Renal pelvis (tissue), 12 donors: ENCODE measurements at places on chromosomes 4 and X. TPM values are rescaled to one million over a fixed set of nuclear protein-coding genes. Genes with fewer than 3 reads are reported as not detected.

GRCh38 chr4:128168701-128169100, 107.6 kb downstream of the LARP1B start:
- DNase-seq, result no peak

DNA sequence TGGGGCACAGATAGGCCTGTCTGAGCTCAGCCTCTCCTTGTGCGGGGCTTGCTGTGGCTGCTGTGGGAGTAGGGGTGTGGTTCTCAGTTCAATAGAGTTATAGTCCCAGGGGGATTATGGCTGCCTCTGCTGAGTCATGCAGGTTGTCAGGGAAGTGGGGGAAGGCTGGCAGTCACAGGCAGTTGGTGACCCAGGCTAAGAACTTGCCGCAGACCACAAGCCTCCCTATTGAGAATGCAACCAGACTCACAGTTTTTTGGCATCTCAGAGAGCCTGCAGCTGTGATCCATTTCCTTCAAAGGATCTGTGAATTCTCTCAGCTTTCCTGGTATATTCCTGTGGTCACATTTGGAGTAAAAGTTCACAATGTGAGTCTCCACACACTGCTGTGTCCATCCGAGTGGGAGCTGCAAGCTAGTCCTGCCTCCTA, 364.9 kb downstream of the ZNF674 start:
- DNase-seq, result no peak

- DNase-seq, result no peak
Measured at GRCh38 chr4:169241464-169241863, 29.3 kb downstream of the SH3RF1 start.

DNA sequence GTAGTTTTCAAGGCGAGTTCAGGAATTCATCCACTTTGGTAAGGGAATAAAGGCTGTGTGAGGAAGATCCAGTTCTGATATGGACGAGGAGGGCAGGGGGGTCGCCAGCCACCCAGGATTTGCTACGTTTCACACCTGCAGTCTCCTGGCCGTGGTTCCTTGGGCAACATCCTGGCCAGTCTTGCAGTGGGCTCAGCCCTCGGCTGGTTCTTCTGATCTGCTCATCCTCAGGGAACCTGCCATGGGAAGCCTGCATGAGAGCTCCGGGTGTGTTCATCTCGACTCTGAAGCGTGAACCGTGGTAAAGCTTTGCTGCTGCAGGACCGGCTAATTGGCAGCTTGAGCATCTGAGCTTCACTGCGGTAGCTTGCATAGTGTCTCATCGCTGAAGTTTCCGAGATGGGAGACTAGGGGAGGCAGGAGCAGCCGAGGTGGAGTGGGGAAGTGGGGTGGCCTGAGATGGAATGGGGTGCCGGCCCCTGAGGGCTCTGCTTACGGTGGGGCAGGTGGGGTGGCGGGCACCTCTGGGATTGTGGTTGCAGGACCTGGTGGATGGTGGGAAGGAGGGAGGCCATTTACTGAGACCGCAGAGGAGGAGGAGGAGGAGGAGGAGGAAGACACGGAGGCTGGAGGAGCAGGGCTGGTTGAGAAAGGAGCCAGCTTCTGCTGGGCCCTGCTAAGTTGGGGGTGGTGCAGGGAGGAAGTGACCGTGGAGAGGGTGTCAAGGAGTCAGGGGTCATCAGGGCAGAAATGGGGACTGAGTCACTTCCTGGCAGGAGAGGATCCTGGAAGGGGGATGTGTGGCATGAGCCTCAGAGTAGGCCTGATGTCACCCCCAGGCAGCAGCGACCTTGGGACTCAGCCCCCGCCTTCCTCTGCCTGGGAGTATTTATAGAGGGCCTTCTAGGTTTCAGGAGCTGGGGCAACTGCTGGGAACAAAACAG, 213.1 kb upstream of the PSAPL1 start:
- no peak for DNase-seq

The MAGEB10 gene
- polyA plus RNA-seq, result not detected
